Caudate nucleus (tissue), 63 donors: ENCODE measurements at places on chromosomes 1 and 21.

GRCh38 chr1:96487394-96487793 is 234.2 kb upstream of the PTBP2 start:
- no peak for DNase-seq

DNA sequence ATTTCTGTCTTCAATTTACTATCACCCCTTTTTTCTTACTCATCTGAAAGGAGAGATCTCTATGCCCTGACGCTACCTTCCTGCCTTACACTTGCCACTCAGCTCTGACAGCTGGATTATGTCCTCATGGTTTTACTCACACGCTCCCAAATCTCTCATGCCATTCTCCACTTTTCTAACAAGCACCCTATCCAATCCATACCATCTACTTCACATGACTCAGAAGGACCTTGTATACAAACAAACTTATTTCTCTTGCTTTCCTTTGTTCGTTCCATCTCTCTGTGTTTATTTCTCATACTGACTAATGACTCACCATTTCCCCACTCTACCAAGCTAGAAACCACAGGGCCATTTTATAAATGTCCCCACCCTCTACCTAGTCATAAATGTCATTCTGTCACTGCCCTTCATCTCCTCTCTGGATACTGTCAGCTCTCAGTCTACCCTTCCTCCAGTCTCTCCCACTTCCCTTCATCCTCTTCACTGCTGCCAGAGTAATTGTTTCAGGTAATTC is 87.3 kb downstream of the USP24 start:
- DNase-seq: no peak

DNA sequence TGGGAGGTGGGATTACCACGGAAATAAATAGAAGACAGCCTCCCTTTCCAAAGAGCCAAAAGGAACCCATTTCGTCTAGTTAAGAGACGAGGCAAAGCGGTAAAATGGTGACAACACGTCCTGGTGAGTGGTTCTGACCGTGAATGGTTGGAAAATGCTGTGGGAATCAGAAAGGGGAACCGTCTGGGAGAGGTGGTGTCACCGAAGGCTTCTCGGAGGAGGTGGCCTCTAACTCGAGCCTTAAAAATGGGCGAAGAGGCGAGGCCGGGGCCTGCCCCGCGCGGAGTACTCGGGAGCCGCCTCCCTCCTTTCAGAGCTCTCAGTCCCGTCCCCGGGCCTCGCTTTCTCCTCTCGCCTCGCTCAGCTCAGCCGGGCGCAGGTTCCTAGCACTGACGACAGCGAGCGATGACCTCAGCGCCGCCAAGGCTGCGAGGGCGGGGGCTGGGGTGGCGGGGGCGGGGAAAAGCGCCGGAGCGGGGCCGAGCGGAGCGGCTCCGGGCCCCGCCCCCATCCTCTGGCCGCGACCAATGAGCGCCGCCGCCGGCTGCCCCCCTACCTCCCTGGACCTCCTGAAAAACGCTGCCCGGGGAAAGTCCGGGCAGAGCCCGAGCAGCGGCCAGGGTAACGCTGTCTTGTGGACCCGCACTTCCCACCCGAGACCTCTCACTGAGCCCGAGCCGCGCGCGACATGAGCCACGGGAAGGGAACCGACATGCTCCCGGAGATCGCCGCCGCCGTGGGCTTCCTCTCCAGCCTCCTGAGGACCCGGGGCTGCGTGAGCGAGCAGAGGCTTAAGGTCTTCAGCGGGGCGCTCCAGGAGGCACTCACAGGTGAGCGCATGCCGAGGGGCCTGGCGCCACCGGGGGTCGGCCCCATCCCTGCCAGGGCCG is at the start of gene BTG2:
TSS of gene BTG2 (plus strand) at position 601 of the 890 bp plus-strand sequence. CDS start at position 689, 88 bp downstream.
- DNase-seq: peak; percentile 90

- no peak for DNase-seq
Measured at GRCh38 chr1:77828098-77828497, 48.6 kb downstream of the MIGA1 start.

- no peak for DNase-seq
Measured at GRCh38 chr1:46675549-46676314, 4.1 kb downstream of the TEX38 start.

DNA sequence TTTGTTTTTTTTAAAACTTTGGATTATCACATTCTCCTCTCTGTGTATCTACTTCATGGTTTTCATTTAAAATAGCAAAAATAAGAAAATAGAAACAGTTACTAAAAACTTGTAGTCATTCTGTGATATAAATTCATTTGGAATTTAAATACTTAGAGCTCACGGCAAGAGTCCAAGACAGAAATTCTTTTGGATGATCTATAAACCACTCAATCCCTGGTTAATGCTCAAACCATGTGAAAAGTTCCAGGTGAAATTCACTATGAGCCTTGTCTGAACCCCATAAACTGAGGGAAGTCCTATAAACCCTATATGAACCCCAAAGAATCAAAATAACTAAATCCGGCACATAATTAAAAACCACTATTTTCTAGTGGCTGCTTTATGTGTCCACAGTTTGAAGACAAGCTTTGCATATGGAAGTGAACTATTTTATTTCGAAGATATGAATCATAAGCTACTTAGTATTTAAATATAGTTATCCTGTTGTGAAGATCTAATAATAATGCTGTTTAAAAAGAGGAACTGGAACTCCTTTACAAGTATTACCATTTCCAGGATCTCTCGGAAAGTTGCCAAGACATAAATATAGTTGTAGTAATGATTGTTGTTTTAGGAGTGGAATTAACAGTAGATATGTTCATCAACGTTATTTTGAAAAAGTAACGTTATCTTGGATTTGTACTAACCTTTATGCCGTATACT is 163.5 kb downstream of the NFIA start:
- no peak for DNase-seq

- DNase-seq: no peak
Measured at GRCh38 chr21:17682924-17683323, 70.2 kb upstream of the BTG3 start.

DNA sequence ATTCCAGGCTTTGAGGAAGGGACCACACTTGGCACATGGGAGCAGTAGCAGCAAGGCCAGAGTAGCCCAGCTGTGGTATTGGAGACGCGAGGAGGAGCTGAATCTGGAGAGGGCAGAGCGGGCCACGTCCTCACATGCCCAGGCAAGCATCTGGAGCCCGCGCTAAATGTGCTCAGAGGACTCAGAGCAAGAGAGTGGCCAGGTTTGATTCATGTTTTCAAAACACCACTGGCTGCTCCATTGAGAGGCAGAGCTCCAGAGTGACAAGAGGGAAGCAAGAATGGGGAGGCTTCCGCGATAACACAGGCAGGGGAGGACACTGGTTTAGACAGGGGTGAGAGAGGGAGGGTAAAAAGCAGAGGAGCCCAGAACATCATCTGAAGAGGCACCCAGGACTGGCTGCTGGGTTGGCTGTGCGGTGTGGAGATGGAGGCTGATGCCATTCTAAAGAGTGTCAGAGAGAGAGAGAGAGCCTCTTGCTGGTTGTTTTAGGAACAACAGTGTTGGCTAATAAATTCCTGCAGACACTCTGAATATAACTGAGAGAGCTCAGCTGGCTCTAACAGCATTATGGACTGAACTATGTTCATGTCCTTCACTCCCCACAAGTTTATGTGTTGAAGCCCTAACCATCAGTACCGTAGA is 32.3 kb downstream of the RCAN1 start:
- DNase-seq: no peak

GRCh38 chr1:235854347-235854746 is 12.4 kb downstream of the LYST start:
- DNase-seq: no peak

GRCh38 chr1:59063501-59063900 is 233.4 kb upstream of the FGGY start:
- DNase-seq: no peak

GRCh38 chr21:38834725-38835124 is 29.0 kb downstream of the ETS2 start:
- no peak for DNase-seq

GRCh38 chr1:224631462-224632115 is 15.5 kb downstream of the CNIH3 start:
- DNase-seq: no peak

DNA sequence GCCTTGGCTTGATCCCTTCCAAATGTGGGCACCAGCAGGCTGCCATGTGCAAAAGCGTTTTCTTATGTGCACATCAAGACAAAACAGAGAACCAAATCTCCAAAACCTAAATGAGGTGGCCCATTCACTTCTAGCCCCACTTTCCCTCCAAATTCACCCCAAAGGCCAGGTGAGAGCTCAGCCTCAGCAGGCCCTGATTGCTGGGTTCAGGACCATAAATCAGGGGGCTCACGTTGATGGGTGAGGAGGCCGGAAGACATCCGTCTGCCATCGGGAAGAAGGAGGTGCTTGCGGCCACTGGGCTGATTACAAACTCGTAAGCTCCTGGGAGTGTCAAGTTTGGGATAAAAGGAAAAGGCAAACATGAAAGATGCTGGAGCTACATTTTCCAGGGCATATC is 86.7 kb upstream of the CLDN14 start:
- DNase-seq: no peak

GRCh38 chr21:36193200-36193599 is 36.6 kb downstream of the DOP1B start:
- no peak for DNase-seq

GRCh38 chr1:227911376-227911775 is 36.4 kb downstream of the WNT9A start:
- no peak for DNase-seq

GRCh38 chr1:151519667-151520066 is 8.5 kb downstream of the CGN start:
- no peak for DNase-seq

GRCh38 chr1:17244821-17245740 is 3.8 kb upstream of the PADI3 start:
- no peak for DNase-seq

GRCh38 chr1:206696812-206697585 is 12.3 kb downstream of the MAPKAPK2 start:
- no peak for DNase-seq

- no peak for DNase-seq
Measured at GRCh38 chr21:41366522-41367151, 4.8 kb downstream of the MX2 start.

- DNase-seq: peak; percentile 44
Measured at GRCh38 chr1:244730153-244730933, 77.4 kb downstream of the DESI2 start.

GRCh38 chr1:53633073-53633704 is 105.8 kb downstream of the GLIS1 start:
- no peak for DNase-seq

- no peak for DNase-seq
Measured at GRCh38 chr1:981491-981954, 370 bp downstream of the PERM1 start.

- DNase-seq: no peak
Measured at GRCh38 chr1:204263254-204263910, 49.6 kb upstream of the GOLT1A start.

GRCh38 chr1:232339073-232339472 is 290.9 kb downstream of the SIPA1L2 start:
- DNase-seq: no peak

DNA sequence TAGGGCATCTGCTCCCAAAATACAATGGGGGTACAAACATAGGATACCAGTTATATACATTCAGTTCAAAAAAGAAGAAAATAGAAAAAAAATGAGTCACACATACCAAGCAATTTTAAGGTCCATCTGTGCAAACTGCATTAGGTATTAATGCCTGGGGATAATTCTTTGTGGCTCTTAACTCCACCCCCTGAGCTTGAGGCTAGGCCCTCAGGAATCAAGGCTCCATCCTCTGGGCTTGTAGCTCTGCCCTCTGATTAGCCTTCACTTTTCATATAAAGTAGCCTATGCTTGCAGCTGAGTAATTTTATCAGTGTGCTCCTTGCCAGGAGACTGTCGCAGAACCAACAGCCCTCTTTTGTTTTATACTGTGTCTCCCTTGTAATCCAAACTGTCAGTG is 69.9 kb upstream of the BACE2 start:
- no peak for DNase-seq

GRCh38 chr1:41364442-41365319 is 3.4 kb downstream of the FOXO6 start:
- no peak for DNase-seq

DNA sequence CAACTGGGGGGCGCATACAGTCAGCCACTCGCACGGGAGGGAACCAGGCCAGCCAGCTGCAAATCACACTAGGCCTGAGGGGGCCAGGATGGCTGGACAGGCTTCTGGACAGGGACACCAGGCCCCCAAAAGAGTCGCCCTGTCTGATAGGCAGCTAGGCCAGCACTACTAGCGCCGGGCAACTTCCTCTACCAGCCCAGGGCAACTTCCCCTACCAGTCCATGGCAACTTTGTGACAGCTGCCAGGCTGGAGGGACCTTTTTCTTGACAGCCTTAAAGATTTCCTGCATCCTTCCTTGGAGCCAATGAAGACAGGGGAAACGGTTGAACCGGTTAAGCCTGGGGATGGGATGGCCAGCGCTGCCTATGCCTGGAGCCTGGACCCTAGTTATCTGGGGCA is 5.1 kb downstream of the IFFO2 start:
- DNase-seq: no peak

DNA sequence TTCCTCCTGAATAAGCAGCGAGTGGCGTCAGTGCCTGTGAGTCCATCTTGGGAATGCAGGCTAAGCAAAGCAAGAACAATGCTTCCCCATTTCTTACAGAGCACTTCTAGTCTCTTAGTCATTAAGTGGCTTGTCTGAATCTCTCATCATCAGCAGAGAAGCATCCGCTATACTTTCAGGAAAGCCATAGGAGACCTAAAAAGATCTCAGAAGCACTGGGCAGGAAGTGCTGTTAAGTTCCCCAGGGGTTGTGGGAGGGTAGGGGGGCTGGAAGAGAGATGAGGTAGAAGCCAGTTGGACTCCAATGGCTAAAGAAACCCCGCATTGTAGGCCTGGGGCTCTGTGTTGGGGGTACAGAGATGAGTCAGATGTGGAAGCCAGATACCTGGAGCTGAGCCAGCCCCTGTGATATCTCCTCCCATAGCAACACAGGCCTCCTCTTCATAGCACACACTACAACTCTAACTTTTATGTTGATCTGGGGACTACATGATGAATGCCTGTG is 44.9 kb downstream of the SYT6 start:
- no peak for DNase-seq

DNA sequence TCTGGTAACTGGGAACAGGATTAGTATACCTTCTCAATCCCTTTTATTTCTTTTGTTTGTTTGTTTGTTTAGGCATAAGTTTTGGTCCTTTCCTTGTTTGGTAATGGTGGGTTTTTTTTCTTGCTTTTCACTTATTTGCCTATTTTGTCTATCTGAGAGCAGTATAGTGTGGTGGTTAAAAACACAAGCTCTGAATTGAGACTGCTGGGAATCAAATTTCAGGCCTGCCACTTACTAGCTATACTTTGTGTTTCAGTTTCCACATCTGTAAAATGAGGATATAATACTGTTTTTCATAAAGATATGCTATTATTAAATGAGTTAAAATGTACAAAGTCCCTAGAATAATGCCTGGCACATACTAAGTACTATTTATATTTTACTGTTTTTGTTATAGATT is 81.6 kb upstream of the IVNS1ABP start:
- no peak for DNase-seq

GRCh38 chr1:168933141-168933805 is 173.2 kb upstream of the ATP1B1 start:
- DNase-seq: no peak
